Amniotic stem cell (primary cell): ENCODE measurements at places on chromosomes 16 and 17.

GRCh38 chr16:917591-918061, 53.2 kb downstream of the LMF1 start:
- DNase-seq, result no peak

DNA sequence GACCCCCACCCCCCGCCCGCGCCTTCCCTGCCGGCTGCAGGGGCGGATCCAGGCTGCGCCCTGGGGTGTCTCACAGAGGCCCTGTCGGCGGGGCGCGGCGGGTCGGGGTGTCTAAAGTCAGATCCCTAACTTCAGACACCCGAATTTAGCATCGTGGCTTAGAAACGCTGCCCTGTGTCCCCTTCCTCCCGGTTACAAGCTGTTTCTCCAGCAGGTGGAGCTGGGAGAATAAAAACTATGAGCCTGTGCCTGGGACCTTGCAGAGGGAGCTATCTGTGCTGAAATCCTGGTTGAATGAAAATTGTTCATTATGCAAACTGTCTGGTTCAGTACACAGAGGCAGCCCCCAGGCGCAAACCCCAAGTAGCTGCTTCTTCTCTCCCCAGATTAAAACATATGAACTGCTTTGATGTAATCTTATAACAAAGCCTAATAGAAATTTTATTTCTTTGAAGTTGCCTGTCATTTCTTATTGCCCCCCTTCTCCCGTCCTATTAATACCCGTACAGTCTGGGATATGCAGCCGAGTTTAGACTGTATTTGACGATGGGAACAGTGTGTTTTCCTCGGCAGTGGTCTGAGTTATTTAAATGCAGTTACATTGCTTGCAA, 79.0 kb downstream of the RPA1 start:
- peak; percentile 58 for DNase-seq

DNA sequence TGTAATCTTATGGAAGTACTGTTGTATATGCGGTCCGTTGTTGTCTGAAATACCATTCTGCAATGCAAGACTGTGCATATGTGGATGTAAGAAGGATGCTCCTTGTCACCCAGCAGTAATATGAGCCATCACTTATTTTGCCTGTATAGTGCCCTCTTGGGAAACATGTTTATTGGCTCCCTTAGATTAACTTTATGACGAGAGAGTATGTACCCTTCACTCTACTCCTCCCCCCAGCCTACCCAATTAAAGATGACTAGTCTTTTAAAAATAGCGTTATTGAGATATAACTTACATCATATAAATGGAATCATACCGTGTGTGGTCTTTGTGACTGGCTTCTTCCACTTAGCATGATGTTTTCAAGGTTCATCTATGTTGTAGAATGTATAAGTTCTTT, 33.6 kb downstream of the FTO start:
- no peak for DNase-seq

DNA sequence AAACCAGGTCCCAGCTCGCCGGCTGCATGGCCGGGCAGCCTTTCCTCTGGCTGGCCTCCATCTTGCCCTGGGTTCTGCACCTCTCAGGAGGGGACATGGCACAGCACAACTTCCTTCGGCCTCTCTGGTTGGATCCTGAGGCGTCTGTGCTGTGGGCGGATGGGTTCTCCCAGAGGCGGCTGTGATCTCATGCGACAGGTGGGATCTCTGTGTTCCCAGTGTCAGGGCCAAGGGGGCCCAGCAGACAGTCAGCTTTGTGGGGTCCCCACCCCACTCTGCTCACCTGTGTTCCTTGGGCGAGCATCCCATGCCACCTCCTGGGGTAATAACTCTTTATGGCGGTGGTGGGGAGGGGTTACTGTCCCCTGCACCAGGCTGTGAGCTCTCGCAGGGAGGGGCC, 35.8 kb downstream of the FA2H start:
- no peak for DNase-seq

DNA sequence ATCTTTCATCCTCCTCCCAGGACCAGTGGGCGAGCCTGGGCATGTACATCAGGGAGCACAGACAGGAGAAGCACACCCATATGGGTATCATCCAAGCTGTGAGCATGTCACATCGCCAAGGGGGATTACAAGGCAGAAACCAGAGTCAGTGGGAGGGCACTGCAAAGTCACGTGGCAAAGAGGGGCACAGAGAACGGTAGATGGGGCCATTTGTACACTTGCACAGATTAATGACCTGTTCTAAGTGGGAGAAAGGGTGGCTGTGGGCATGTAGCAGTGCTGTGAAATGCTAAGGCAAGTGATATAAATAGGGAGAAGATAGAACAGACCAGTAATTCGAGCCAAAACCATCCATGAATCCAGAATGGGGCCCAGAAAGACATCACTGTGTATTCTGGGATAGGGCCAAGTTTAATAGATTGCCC, 265.0 kb downstream of the CPPED1 start:
- DNase-seq, result no peak

GRCh38 chr16:19128454-19129200, 14.9 kb downstream of the ITPRIPL2 start:
- DNase-seq, result no peak

GRCh38 chr16:61887903-61888302, 148.3 kb downstream of the CDH8 start:
- no peak for DNase-seq

DNA sequence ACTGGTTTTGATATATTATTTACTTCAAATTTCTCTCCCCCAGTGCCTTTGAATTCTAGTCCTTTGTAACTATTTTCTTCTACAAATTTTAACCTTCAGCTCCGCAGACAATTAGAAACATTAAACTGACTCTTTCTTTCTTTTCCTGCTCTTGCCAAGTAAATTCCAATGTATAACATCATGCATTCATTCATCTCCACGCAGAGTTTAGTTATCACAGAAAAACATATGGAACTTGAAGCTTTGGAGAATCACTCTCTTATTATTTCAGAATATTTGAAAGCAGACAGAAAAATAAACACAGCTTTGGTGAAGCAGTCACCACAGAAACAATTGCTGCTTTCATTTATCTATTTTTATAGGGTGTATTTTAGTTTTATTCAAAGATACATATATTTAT, 778.7 kb upstream of the CDH8 start:
- DNase-seq, result no peak
